Stimulated activated CD8-positive, alpha-beta memory T cell treated with anti-CD3 and anti-CD28 coated beads, Interleukin-4, amount 100 ng/mL, for 4 hours (primary cell): ENCODE measurements at places on chromosomes 7 and 10.

DNA sequence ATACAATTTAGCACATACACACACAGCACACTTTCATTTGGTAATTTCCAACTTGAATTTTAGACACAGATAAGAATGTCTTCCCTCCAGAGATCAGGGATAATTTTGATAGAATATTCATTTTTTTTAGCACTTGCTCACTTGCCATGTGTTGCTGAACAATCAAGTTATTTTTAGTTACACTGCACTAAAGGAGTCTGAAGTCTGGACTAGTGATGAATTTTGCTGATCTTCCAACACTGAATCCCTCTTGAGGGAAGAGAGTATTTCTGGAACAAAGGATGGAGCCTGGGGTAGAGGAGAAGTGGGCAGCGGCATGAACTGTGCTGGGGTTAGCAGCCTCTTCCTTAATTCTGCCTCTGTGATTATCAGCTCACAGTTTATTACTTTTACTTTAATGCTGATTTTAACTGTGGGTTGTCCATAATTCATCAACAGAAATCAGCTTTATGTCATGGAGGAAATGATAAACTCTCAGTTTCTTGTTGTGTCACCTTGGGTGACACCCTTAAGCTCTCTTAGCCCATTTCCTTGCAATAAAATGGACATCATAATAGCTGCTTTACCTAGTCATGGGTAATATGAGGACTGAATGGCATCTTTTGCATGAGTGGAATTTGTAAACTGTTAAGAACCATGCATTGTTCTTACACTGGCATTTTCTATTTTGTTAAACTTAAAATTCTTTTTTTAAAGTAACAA lies 32.1 kb downstream of the SGPL1 start:
- DNase-seq, result no peak

GRCh38 chr7:44067064-44067951 lies 1.9 kb upstream of the PGAM2 start:
- no peak for DNase-seq

GRCh38 chr7:107605218-107605815 lies 25.3 kb downstream of the BCAP29 start:
- DNase-seq, result no peak

GRCh38 chr10:12445701-12446334 lies 96.5 kb downstream of the CAMK1D start:
- DNase-seq, result no peak

- DNase-seq, result no peak
These were observed 14.7 kb upstream of the SERPINE1 start for GRCh38 chr7:101112233-101112632.

GRCh38 chr7:133354546-133355324 lies 101.9 kb downstream of the EXOC4 start:
- no peak for DNase-seq

GRCh38 chr7:63028376-63029206 lies 970.1 kb upstream of the ZNF722 start:
- no peak for DNase-seq

GRCh38 chr10:34107626-34108516 lies 707.2 kb downstream of the PARD3 start:
- no peak for DNase-seq

DNA sequence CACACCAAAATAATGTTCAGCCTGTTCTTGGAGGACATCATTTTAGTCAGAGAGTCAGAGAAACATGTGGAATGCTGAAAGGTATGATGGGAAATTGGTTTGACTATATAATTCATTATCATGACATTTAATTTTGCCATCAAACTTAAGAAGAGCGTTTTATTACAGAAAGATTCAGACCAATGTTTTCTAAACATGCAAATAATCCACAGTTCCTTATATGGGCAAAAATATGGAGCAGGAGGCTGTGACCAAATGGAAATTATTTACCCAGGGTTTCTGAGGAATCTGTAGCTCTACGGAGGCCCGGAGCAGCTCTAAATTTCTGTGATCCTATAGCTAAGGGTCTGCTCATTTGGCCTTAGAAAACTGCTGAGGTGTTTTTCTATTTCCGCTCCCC lies 33.2 kb downstream of the LAMB4 start:
- DNase-seq, result no peak

- DNase-seq, result no peak
These were observed 123.0 kb downstream of the GRK5 start for GRCh38 chr10:119330342-119330741.

DNA sequence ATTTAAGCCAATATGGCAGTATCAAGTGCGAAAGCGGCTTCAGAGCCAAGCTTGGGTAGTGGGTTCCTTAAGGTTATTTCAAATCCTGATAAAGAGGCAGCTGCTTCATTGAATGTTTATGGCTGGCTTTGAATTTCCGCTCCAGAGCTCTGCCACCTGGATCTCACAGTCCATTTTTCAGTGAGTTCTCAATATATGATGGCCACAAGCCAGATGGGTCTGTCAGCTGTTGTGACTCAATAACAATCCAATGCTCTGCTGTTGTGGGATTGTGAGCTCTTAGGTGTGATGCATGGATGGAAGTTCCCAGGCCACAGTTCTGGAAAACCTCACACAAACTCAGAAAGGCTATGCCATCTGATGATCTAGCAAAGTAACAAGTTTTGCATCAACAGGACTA lies 743.8 kb upstream of the LRRN3 start:
- no peak for DNase-seq

- DNase-seq, result no peak
These were observed 26.0 kb upstream of the PRLHR start for GRCh38 chr10:118621304-118621942.

GRCh38 chr7:45670717-45671116 lies 96.5 kb downstream of the ADCY1 start:
- DNase-seq, result no peak

DNA sequence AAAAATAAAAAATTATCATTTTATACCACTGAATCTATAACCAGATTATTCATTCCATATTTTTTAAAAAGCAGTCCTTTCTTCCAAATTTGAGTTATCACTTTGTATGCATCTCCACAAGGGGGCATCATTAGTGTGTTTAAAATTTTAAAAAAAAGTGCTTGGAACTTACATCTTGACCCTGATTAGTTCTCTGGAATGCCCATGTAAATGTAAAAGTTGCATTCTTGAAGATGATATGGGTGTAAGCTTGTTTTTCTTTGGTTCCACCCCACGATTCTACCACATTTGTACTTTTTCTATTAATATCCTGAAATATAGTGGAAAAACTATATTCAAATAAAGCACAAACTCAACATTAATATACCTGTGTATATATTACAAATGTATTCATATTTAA lies 144.9 kb downstream of the ELAPOR2 start:
- no peak for DNase-seq

GRCh38 chr10:1363446-1364121 lies 307.4 kb downstream of the WDR37 start:
- no peak for DNase-seq

DNA sequence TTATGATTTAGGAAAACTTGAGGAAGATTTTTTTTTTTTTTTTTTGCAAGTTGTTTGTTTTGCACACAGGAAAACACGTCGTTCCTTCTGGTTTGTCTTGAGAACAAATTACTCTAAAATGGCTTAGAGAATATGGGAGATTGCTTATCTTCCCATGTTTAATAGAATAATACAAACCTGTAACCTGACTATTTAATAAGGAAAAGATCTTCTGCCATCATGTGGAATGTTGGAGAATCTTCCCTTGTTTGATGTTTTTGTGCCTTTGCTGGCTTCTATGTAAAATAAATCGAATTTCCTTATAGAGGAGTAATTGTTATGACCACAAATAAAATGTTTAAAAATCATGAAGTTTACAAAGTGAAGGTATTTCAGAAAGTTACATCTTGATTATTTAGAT lies 818.8 kb downstream of the GATA3 start:
- no peak for DNase-seq

GRCh38 chr7:22125436-22125835 lies 179.7 kb upstream of the CDCA7L start:
- DNase-seq, result no peak

- DNase-seq, result no peak
These were observed 67.0 kb downstream of the WDR37 start for GRCh38 chr10:1123198-1123597.

DNA sequence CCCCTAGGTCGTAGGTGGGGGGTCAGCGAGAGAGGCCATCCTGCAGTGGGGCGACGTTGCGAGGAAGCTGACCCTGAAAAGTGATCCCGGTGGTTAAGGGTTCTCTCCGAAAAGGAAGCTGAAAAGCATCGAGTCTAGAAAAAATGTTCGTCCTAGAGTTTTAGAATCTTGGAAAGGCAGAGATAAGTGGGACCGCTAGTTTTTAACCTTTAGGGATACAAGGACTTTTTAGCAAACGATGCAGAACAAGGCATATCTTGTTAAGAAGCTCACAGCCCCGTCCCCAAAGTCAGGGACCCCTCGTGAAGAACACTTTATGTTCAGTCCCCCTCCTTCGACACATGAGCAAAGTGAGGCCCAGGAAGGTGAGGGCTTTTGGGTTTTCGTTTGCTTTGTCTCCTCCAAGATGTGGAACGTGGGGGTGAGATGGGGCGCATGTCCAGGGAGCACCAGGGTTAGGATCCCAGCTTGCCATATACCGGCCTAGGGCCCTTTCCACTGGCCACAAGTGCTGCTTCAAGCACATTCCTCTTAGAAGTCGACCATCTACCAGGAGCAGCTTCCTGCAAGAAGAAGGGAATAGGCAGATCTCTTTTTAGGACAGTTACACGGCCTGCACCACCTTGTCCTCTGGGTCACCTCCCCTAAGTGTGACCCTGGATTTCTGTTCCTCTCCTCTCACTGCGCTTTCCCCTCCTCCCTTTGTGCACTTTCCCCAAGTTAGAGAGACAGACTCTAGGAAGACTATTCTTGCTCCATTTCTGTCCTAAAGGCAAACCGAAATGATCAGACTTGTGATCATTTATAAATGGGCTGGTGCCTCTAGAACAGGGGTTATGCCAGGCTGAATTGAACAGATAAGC lies 969 bp downstream of the SLC35G1 start:
- no peak for DNase-seq

DNA sequence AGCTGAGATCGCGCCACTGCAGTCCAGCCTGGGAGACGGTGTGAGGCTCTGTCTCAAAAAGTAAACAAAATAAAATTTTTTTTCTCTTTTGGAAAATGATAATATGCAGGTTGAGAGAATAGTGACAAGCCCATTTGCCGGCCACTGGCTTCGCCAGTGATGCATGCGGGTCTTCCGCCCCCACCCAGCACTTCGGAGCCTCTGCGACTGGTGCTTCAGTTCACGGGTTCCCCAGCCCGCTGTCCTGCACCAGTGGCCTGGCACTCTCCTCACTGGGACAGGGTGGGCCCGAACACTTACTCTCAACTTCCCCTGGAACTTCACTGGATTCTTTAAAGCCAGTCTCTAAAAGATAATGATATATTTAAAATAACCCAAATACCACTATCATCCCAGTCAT lies 2.7 kb downstream of the SUN1 start:
- DNase-seq, result no peak

- DNase-seq, result no peak
These were observed 50.9 kb downstream of the INPP5A start for GRCh38 chr10:132588301-132589013.
